ENCODE measurements at places on chromosomes 13 and 19.
A peak's percentile ranks its signal among the peaks of the same experiment; 100 is the strongest.

- DNase-seq = no peak
Observed at GRCh38 chr13:80072231-80072630, 268.7 kb downstream of the SPRY2 start.

GRCh38 chr13:94534166-94534565, 54.7 kb upstream of the DCT start:
- no peak for DNase-seq

GRCh38 chr19:43362179-43362578, 8.7 kb downstream of the CD177 start:
- DNase-seq = no peak

DNA sequence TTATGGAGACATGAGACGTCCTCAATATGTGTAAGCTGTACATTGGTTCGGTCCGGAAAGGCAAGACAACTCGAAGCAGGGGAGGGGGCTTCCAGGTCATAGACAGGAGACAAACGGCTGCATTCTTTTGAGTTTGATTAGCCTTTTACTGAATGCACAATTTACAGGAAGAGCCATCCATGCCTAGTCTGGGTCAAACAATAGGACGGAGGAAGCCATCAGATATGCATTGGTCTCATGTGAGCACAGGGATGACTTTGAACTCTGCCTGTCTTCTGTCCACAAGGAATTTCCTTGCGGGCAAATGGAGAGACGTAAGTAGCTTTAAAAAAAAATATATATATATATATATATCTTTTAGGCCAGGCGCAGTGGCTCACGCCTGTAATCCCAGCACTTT, 1.9 kb upstream of the CCNP start:
- no peak for DNase-seq

DNA sequence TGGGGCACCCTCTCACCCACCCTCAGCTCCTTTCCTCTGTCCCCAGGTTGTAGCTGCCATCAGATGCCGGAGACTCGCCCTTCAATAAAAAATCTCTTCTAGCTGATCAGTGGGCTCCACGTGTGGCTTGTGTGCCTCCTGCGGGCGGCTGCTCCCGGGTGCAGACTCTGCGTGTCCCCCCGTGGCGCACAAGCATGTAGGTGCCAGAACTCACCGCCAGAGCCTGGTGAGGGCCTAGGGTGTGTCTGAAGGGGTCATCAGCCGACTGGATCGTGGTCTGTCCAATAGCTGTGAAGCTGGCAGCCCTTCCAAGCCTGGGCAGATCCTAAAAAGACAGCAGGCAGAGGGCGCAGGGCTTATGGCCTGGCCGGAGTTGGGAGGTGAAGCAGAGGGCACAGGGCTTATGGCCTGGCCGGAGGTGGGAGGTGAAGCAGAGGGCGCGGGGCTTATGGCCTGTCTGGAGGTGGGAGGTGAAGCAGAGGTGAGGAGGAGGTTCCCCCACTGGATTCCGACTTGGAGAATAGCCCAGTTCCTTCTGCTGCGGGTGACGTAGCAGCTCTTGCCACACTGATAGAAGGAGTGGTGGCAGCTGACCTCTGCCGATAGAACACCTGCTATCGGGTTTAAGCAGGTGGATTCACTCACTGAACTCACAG, 11.7 kb downstream of the NOP53 start:
- DNase-seq = no peak

DNA sequence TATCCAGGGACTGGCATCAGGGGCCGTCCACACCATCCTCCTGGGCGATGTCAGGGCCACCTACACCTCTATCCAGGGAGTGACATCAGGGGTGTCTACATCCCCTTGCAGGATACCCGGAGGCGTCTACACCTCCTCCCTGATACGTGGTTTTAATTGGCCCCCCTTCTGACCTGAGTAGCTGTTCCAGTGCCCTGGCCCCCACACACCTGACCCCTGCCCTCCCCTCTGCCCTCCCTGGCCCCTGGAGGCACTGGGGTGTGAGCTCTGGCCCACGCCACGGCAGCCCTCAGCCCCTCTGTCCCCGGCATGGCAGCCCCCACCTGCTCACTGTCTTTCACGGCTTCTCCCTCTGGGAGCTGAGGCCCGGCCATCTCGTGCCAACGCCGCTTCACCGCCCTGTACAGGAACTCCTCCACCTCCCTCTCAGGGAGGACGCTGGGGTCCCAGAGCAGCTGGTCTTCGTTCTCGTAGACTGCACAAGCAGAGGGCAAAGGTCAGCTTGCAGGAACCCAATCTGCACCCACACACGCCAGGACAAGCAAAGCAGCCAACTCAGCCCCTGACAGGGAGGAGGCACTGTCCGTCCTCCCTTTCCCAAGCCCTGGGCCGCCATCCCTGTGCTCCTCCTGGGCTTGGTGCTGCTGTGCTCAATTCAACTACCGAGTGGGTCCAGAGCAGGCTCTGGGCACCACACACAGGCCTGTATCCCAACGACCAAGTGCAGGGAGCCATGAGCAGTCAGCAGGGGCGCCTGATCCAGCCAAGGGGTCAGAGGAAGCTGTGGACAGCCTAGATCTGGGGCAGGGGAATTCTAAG, 22.2 kb upstream of the PLPP2 start:
- DNase-seq = no peak

- no peak for DNase-seq
Observed at GRCh38 chr19:966485-967088, 17.6 kb upstream of the WDR18 start.

DNA sequence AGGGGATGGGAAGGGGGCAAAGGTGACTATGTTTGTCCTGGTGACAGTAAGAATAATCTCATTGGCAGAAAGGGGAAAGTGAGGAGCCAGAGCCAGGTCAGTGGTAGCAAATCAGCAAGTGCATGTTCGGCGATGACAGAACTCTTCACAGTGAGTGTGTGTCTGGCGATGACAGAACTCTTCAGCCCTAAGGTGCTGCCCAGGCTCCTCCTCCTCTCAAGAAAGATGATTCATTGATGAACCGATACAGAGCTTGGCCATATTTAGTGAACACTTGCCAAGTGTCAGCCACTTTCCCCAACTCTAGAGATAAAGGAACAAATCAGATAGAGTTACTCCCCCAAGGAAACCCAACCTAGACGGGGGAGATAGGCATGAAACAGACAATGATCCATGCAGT, 199.3 kb upstream of the UBL3 start:
- no peak for DNase-seq

- DNase-seq = no peak
Observed at GRCh38 chr13:43614063-43614462, 172.7 kb downstream of the ENOX1 start.

GRCh38 chr13:32622827-32623226, 36.6 kb downstream of the PDS5B start:
- DNase-seq = no peak

DNA sequence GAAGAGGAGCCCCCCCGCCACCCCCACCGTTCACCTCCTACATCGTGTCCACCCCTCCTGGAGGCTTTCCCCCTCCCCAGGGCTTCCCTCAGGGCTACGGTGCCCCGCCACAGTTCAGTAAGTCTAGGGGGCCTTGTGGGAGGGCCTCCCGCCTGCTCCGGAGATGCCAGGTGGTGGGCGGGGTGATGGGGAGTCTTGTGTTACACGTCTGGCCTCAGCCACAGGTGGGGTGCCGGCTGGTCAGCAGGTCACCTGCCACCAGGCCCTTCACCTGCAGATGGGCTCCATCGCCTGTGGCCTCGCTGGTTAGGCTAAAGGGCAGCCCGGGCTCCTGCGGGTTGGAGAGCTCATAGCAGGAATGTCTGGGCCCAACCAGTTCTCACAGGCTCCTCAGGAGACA, 8.0 kb upstream of the RPS15 start:
- DNase-seq = no peak

DNA sequence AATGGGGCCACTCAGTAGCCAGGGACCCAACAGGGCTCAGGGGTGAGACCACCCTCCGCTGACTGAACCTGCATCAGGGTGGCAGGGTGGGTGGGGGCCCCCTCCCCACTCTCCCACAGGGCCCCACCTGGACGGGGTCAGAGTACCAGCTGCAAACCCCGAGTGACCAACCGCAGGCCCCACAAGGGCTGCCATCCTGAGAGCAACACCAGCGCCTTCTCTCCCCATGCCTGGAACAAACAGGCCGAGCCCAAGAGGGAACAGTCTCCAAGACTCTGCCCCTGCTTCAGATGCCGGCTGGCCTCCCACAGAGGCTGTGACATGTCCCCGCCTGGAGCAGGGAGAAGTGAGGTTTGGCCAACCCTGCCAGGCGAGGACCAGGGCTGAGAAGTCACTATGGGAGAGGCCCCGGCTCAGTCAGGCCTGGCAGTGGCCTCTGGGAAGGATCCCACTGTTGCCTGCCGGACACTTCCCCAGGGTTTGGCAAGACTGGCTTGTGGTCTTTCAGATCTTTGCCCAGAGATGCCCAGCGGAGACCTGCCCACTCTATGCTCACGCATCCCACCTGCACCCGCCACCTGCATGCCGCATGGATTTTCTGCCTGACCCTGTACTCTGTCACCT, 27.2 kb downstream of the MPND start:
- DNase-seq = no peak

DNA sequence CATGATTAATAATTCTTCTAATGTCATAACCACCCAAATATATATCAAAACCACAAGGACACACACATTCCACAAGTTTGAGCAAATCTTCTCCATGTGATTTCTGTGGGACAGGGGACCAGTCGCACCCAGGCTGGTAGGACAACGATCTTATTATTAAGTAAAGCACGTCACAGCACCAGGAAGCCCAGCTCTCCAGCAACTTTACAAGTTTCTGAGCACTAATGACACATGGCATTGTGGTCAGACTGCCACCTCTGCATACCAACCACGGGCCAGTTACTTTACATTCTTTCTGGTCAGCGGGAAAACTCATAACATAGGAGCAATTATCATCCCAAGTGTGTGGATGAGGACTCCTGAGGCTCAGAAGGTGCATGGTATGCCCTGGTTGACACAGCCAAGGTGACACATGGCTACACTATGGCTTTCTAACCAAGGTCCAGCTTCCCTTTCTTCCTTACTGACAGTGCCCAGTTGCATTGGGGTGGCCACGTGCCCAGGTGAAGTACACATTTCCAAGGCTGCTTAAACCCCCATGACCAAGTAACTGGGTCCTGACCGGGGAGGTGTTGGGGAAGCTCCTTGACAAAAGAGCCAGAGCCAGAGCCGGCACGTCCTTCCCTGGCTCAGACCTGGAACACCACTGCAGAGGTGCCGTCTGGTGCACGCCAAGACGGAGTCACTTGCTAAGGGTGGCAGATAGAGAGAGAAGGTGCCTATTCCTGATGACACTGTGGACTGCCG, 27.4 kb downstream of the LATS2 start:
- DNase-seq = no peak

GRCh38 chr13:28885181-28885580, 65.0 kb downstream of the MTUS2 start:
- no peak for DNase-seq

- DNase-seq = no peak
Observed at GRCh38 chr19:33953592-33953991, 156.9 kb downstream of the KCTD15 start.

- DNase-seq = no peak
Observed at GRCh38 chr19:18651300-18651699, 14.5 kb downstream of the KLHL26 start.

GRCh38 chr13:73793361-73793760, 340.8 kb downstream of the KLF12 start:
- no peak for DNase-seq

DNA sequence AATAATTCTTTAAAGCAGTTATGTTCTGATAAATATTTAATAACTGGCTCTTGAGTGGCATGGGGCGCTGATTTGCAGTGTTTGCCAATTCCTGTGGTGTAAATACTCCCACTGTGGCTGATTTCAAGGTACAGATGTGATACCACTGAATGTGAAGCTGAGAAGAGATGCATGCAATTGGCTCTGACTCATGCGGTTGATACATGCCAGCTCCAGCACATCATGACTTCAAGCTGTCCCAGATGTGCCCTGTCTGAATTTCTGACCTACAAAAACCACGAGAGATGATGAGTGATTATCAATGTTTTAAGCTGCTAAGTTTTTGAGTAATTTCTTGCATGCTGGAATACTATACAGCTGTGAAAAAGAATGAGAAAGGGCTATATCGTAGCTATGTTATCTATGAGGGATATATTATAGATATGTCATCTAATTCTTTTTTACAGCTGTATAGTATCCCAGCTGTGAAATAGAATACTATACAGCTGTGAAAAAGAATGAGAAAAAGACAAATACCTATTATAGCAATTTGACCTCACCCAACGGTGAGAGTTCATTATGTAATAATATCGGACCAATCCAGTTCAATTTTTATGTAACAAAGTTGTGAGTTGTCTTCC, 7.6 kb upstream of the ACSBG2 start:
- no peak for DNase-seq

GRCh38 chr19:13926715-13927114, 11.5 kb downstream of the PODNL1 start:
- no peak for DNase-seq

GRCh38 chr19:50686310-50687032, 33.1 kb downstream of the SHANK1 start:
- DNase-seq = no peak

GRCh38 chr19:54873990-54874389, at the start of gene FCAR:
Gene FCAR, plus strand, starts transcription at chr19:54874235. Its CDS starts 55 bp downstream, at chr19:54874290.
- no peak for DNase-seq

- no peak for DNase-seq
Observed at GRCh38 chr13:32098272-32098671, 66.7 kb downstream of the FRY start.

GRCh38 chr13:44044547-44045179, 165.0 kb downstream of the LACC1 start:
- DNase-seq = no peak

- no peak for DNase-seq
Observed at GRCh38 chr13:50161052-50161451, 145.8 kb downstream of the KCNRG start.

DNA sequence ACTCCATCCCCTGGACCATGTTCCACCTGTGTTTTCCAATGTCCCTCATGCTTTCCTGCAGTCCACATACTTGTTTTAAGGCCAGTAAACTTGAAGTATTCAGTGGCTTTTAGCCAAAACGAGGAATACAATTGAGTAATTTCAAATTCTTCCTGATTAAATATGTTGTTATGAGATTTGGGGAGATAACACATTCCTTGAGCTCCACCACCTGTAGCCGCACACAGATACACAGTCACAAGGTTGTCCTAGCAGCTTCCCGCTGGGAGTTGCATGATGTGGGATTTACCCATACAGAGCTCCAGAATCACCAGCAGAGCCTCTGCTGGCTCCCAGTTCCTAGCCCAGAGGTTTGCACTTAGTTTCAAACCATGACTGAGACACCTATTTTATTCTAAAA, 53.6 kb upstream of the FRY start:
- DNase-seq = no peak

- no peak for DNase-seq
Observed at GRCh38 chr19:33713194-33713593, 83.5 kb upstream of the KCTD15 start.

- DNase-seq = no peak
Observed at GRCh38 chr19:50181121-50181520, 18.0 kb upstream of the IZUMO2 start.

GRCh38 chr19:35213663-35214632, 14.6 kb downstream of the FAM187B start:
- DNase-seq = peak; percentile 73
